ENCODE measurements at places on chromosomes 5 and 9.

GRCh38 chr9:111074395-111074794 lies 36.1 kb upstream of the LPAR1 start:
- no peak for DNase-seq

DNA sequence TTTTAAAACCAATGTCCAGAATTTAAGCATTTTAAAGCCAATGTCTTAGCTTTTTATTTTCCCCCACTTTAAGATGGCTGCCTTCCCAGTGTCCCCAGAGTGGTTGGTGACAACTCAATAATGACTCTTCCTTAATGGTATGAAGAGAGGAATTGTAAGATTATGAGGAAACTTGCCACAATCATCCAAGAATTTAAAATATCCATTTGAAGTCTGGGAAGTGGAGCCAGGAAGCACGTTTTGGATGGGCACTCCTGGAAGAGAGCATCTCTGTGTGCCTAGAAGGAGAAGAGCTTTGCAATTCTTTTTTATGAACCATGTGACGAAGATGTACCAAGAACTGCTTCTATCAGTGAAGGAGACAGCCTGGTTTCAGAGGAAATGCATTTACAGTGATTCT lies 11.3 kb upstream of the IGFBPL1 start:
- DNase-seq = no peak

- no peak for DNase-seq
Measured at GRCh38 chr9:137115394-137116026, 977 bp upstream of the DPP7 start.

GRCh38 chr9:79222483-79222882 lies 349.3 kb upstream of the TLE4 start:
- no peak for DNase-seq

DNA sequence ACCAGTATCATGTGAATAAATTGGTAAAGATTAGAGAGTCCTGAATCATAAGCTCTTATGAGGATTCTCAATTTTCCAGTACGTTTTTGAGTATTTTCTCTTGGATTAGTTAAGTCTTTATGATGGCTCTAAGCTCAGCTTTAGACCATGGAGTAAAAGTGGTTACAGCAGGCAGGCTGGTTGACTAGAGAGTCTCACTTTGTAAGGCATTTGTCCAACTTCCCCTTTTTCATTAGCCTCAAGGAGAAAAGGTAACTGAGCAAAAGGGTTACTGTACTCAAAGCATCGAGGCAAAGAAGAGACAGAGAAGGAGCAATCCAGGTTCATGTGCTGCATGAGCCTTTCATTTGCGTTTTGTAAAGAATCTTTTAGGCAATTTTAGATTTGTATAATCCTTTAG lies 8.5 kb downstream of the NOP16 start:
- no peak for DNase-seq

GRCh38 chr9:15299374-15299939 lies 7.6 kb downstream of the TTC39B start:
- DNase-seq = peak; percentile 36

- DNase-seq = no peak
Measured at GRCh38 chr5:118862596-118862995, 125.8 kb downstream of the DTWD2 start.

DNA sequence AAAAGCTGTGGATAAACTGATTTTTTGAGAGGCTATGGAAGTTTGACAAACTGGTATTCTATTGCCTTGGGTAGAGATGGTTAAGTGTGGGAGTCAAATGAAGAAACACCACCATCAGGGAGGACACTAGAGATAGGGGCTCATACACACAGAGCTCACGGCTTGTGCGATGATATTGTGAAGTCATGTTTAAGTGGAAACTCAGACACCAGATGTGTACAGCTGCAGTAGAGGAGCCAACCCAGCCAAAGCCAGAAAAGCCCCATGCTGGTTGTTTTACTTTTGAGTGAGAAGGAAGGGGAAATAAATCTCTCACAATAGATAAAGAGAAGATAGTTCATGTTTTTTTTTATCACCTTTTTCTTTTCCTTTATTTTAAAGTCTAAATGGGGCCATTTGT lies 377.7 kb downstream of the DMRT2 start:
- no peak for DNase-seq

- DNase-seq = no peak
Measured at GRCh38 chr5:143073766-143074165, 303.6 kb downstream of the ARHGAP26 start.

DNA sequence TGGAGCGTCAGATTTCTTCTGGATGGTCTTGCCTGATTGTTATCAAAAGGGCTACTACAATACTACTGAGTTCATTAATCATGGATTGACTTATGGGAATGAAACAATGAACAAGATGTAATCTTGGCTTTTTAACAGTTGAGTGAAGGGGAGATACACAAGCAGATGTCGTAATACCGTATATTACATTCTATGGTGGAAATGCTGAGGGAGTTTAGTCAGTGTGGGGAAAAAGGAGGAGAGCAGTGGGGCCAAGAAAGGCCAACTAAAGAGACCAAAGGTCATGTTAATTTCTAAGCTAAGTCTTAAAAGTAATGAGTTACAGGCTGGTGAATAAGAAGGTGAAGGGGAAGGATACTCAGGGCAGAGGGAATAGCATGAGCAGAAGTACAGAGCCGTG lies 29.0 kb upstream of the PSAT1 start:
- no peak for DNase-seq

GRCh38 chr9:27367921-27368315 lies 71.0 kb upstream of the EQTN start:
- DNase-seq = no peak

GRCh38 chr5:56710826-56711590 lies 104.3 kb upstream of the MAP3K1 start:
- no peak for DNase-seq

DNA sequence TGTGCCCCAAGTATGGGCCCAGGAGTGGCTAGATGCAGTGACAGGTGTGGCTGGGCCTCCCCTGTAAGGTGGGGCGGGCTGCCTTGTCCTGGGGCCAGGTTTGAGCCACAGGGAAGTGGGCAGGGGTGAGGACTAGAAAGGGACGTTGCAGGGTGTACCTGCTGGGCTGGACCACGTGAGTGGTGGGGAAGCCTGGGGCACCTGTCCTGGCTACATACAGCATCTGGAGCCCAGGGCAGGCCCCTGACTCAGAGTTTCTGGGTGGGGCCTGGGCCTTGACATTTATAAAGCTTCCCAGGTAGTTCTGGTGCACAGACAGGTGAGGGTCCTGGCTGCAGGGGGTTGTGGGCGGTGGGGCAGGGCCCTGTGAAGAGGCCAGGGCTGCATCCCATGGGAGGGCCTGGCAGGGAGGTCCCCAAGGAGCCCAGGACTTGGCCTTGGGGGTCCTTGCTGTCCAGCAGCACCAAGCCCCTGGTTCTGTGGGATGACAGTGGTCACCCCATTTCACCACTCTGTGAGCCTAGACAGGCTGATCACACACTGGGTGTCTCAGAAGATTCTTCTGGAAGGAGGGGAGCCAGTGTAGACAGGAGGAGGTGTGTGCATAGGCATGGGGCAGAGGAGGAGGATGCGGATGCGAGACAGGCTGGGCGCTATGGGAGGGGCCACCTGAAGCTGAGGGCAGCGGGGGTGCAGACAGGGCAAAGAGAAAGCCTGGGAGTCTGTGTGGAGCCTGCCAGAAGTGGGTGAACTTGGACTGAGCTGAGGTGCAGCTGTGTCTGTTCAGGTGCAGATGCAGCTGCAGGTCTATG lies 94.0 kb downstream of the PHF2 start:
- DNase-seq = no peak

DNA sequence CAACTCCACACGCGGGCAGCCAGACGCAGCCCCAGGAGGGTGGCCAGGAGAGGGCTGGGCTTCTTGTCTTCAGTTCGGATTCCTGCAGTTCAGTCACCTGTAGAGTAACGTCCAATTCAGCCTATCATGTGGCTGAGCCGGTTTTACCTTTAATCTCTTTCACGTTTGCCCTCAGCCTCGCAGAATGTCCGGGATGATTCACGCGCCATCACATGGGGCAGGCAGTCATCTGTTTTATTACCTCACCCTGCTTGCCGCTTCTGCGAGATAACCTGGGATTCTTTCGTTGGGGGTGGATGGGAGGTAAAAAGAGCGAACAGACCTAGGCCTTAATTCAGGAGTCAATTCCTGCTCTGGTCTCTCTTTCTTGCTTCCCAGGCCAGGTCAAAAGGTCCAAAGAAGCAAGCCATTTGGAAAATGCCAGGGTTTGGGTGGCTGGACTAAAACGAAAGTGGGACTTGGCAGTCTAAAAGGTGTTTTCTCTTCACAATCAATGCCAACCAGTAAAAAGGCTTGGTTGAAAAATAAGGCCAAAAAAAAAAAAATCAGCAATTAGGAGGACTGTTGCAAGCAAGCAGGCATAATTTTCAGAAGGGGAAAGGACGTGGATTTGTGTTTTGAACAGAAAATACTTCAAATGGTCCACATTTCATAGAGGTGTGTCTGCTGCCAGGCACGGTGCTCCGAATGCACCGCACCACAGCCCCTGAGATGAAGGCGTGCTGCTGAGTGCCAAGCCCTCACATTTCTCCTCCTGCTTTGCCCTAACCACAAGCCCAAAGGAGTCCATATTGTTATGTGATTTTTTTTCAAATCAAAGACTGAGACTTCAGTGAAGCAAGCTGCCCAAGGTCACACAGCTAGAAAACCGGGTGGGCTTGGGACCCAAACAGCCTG lies 2.8 kb upstream of the WWC1 start:
- DNase-seq = no peak

DNA sequence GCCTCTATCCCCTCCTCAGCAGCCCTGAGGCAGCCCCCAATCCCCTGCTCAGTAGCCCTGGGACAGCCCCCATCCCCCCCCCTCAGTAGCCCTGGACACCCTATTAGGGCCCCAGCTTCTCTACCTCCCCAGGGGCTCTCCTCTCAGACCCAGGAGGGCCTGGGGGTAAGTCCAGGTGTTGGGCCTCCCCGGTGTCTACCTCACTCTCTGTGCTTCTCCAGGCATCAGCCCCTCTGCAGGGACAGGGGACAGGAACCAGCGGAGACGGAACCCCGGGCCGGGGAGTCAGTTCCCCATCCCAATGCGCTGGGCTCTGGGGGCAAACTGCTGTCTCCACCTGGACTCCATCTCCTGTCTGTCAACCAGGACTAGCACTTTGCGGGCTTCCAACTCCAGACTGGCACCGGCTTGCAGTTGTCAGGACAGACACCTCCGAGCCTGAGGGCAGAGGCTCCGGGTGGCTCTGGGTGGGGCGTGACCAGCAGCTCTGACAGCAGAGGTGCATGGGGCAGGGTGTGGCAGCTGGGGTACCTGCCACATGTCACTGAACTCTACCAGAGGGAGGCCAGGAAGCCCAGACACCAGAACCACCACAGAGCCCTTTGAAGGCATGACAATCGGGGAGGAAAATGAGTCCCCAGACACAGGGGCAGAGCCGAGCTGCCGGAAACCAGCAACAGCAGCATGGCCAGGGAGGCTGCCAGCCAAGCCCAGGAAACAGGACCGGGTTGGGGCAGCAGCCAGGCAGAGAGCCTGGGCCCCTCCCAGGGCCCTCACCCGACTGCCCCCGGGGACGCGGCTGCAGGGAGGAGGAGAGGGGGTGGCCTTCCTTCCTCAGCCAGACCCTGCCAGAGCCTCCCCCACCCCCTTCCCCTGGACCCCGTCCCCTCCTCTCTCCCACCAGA lies 17.7 kb upstream of the UBAC1 start:
- DNase-seq = peak; percentile 41

DNA sequence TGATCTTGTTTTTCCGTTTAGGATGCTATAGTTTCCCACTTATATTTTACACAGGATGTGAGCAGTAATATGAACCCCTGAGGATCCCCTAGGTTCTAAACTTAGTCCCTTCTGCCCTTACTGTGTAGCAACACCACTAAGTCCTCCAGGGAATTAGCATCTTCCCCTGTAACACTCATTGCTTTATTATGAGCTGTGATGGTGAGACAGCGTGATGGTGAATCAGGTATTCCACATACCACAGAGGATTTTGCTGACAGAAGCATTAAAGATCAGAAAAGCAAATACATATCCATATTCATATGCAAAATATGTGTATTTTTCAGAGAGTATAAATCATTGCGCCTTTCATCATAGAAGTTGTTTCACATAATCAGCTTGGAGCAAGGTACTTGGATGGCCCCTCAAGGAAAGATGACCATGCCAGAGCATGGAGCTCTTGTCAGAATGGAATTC lies 317.0 kb downstream of the ICE1 start:
- DNase-seq = no peak

- no peak for DNase-seq
Measured at GRCh38 chr9:22160221-22160620, 151.1 kb upstream of the CDKN2B start.

DNA sequence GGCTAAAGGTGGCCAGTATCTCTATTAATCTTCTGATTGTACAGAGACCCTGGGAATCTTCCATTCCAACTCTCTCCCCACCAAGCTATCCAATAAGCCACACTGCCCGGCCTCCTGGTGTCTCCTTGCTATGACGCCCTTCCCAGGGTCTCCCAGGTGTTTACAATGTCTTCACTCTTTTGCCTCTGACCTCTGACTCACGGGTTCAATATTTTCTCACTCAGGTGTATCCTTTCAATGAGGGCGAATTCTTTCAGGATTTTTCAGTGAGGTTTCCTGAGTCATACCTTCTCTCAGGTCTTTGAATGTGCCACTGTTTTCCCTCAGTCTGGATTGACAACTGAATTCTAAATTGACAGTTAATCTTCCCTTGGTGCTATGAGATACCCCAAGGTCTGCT lies 53.7 kb upstream of the IRX4 start:
- no peak for DNase-seq

- DNase-seq = peak; percentile 22
Measured at GRCh38 chr5:43020399-43020746, 19.7 kb downstream of the ANXA2R start.

- no peak for DNase-seq
Measured at GRCh38 chr9:124040186-124040931, 28.8 kb downstream of the LHX2 start.

- no peak for DNase-seq
Measured at GRCh38 chr5:36606428-36607113, at the start of gene SLC1A3. Gene SLC1A3 (plus strand): TSS chr5:36606606. CDS start chr5:36608424, 1,818 bp downstream.

GRCh38 chr5:32827981-32828380 lies 116.9 kb downstream of the NPR3 start:
- DNase-seq = no peak

GRCh38 chr9:95813923-95814322 lies 61.6 kb upstream of the ERCC6L2 start:
- no peak for DNase-seq
